ENCODE measurements at places on chromosomes 6 and 20. TPM values are rescaled to one million over a fixed set of nuclear protein-coding genes. Genes with fewer than 3 reads are reported as not detected.

GRCh38 chr20:11296951-11297350 lies 620.7 kb upstream of the BTBD3 start:
- DNase-seq, result no peak

DNA sequence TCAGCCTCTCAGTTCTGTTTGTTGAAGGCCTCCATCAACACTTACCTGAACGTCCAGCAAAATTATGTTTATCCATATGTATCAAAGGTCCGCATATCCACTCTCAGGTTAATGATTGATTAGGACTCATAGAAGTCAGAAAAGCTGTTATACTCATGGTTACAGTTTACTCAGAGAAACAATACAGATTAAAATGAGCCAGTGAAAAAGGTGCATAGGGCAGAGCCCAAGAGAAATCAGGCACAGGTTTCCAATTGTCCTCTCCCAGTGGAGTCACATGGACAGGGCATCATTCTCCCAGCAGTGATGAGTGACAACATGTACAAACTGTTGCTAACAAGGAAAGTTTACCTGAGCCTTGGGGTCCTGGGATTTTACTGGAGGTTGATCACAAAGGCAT lies 36.2 kb downstream of the THEMIS start:
- no peak for DNase-seq

Gene PRRT1
- 0.41 TPM for total RNA-seq

Gene SCGN
- 30.2 TPM for total RNA-seq

Gene FAM83C
- total RNA-seq, result not detected

Gene HLA-DRA
- 2.0 TPM for total RNA-seq

- DNase-seq, result no peak
These were observed 291.1 kb downstream of the DHX35 start for GRCh38 chr20:39253051-39253755.

Gene LST1
- 1.2 TPM for total RNA-seq

DNA sequence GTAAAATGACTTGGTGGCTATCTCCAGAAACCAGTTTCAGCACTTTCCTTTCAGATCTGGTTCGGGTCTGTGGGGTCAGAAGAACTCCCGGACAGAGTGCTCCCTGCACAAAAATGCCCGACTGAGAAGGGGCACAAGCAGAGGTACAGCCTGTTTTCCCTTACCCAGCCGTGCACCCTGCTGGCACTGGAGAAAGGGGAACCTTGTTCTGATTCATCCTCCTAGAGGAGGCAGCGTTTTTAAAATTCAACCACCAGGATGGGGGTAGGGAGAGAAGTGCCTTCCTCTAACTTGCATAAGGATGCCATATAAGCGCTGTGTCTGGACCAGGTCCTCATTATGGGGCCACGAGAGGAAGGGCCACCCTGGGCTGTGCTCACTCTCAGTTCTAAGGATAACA lies 17.6 kb downstream of the RIMS4 start:
- no peak for DNase-seq

DNA sequence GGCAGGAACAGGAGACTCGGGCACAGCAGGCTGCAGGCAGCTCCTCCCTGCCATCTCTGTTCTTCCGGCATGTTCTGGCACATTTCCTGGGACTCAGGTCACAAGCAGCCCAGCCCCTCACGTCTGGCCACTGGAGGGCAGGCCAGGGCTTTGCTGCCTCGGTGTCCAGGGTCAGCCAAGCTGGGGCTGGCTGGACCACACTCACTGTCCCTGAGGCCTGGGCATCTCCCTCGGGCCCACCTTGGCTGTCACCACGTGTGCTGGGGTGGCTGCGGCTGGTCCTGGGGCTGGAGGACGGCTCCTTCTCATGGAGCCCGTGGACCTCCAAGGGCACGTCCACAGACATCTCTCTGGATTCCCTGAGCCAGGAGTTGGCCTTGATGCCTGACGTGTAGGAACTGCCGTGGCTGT lies 18.5 kb downstream of the FRMD1 start:
- peak; percentile 64 for DNase-seq

DNA sequence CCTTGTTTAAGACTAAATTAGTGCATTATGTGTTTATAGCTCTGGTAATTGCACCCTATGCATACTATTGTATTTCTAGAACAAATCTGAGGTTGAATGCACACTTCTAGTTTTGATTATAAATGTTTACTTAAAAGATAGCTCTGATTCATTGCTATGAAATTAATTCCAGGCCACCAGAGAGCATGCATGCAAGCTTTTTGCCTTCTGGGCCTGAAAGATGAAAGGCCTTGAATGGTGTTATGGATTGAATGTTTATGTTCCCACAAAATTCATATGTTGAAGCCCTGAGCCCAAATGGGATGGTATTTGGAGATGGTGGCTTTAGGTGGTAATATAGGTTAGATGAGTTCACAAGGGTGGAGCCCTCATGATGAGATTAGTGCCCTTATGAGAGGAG lies 695.0 kb upstream of the MAP3K7 start:
- no peak for DNase-seq

GRCh38 chr6:25295651-25296050 lies 16.5 kb downstream of the CARMIL1 start:
- DNase-seq, result no peak

- no peak for DNase-seq
These were observed 102.5 kb downstream of the PRL start for GRCh38 chr6:22194188-22194921.

- DNase-seq, result no peak
These were observed 79.8 kb upstream of the KCNK16 start for GRCh38 chr6:39402239-39402751.

Gene LY86
- 2.9 TPM for total RNA-seq

- no peak for DNase-seq
These were observed 588.8 kb downstream of the MAFB start for GRCh38 chr20:40100261-40100660.

Gene BHLHE23
- total RNA-seq, result not detected

- DNase-seq, result no peak
These were observed 58.2 kb upstream of the IL20RA start for GRCh38 chr6:137102851-137103492.

DNA sequence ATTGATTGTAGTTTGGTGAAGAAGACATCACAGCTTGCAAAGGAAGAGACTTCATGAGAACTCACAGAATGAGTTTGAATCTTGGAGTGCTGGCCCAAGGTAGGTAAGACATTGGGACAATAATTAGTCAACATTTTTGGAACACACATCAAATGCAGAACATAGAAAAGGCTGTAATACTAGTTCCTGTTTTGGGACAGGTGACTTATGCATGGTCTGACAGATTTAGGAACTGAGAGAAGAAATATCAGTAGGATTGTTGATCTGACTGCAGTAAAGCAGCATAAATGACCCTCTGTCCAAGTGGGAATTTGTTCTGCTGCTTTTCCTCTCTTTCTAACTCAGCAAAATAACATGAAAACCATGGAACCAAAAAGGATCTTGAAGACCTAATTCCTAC lies 102.3 kb upstream of the MAP3K7 start:
- no peak for DNase-seq

Data from frontal cortex (tissue), 4 donors.